ENCODE measurements at places on chromosomes 12 and 14.

GRCh38 chr12:65335021-65335714, 56.7 kb downstream of the MSRB3 start:
- DNase-seq, result no peak

DNA sequence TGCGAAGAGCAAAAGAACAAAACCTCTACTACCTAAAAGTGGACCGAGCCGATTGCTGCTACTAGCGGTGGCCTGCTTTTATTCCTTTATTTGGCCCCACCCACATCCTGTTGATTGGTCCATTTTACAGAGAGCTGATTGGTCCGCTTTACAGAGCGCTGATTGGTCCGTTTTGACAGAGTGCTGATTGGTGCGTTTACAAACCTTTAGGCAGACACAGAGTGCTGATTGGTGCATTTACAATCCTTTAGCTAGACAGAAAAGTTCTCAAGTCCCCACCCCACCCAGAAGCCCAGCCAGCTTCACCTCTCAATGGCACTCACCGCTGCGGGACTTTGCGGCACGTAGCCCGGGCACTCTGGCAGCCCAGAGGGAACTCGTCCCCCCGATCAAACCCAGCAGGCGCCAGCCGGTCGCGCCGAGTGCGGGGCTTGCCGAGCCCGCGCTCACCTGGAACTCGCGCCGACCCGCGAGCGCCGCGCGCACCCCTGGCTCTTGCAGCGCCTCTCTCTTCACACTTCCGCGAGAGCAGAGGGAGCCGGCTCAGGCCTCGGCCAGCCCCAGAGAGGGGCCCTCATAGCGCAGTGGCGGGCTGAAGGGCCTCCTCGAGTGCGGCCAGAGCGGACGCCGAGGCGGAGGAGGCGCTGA, 8.7 kb upstream of the FGD4 start:
- peak; percentile 6 for DNase-seq

DNA sequence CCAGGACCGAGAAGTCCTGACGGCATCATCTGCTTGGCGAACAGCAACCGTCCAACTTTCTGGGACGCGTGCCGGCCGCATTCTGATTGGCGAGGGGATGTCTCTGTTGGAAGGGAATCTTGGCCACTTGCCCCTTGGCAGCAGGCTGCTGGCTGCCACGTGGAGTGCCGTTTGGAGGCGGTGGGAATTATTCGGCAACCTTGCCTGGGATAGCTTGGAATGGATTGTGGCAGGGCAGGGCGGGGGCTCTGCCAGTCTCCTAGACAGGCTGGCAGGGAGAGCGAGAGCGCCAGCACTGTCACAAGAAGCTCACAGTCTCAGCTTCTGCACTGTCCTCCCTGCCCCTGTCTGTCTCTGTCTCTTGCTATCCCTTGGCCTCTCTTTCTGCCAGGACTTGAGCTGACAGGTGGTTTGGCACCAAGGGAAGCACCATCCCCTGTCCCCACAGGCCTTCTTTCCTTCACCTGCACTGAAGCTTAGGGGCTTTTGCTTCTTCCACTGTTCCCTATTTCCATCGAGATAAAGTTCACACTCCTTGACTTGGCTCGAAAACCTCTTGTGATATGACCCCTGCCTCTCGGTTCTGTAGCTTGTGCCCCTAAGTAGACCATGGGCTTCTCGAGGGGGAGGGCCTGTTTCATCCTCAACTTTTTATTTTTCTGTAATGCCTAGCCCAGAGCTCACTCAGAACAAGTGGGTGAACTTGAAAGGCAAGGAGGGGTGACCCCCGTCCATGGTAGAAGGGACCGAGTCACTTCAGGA, 201.9 kb downstream of the PHETA1 start:
- no peak for DNase-seq

GRCh38 chr14:77478796-77479195, 19.8 kb downstream of the ISM2 start:
- DNase-seq, result no peak

- no peak for DNase-seq
Observed at GRCh38 chr12:40969796-40970195, 218.3 kb upstream of the PDZRN4 start.

- DNase-seq, result no peak
Observed at GRCh38 chr12:94507455-94507854, 47.8 kb upstream of the CEP83 start.

DNA sequence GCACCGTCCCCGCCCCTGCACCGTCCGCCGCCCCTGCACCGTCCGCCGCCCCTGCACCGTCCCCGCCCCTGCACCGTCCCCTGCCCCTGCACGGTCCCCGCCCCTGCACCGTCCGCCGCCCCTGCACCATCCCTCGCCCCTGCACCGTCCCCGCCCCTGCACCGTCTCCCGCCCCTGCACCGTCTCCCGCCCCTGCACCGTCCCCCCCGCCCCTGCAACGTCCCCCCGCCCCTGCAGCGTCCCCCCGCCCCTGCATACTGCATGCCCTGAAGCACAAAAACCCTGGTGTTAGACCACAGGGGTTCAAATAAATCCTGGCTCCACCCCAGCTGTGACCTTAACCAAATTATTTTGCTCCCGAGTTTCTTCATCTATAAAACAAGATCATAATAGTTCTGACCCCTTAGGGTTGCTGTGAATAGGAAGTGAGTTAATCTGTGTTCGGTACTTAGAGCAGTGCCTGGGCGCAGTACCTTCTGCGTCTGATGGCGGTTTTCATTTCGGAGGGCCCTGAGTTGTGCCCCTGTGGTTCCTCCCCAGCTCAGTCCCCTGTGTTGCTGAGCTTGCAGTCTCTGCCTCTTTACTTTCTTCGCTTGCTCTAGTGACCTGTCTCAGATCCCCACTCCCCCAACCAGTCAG, 38.1 kb downstream of the ESRRB start:
- DNase-seq, result no peak

DNA sequence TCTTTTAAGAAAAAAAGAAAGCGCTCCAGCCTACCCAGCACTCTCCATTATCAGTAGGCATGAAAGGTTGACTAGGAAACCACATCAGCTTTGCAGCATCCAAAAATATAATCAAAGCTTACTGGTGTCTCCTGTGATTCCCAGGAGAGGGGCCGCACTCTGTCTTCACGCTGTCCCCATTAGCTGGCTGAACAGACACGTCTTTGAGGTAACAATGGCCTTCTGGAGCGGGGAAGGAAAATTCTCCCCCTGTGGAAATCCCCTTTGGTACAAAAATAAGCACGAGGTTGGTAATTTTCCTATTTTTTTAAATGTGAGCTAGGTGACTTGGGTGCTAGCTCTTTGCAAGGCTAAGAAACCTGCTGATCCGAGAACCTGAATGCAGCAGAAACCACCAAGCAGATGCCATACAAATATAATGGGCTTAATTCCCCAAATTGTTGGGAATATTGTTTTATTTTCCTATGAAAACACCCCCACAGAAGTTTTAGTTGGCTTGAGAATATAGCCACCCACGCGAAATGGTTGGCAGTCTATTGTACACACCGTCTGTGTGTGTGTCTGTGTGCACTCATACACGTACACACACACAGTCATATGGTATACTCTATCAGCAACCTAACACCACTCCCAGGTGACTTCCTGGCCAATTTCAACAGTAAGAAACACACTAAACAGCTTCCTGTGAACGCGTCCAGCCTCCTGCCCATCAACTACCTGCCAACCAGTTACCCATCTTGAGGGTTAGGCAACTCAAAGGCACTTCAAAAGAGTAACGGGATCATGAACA, 71.2 kb downstream of the KSR2 start:
- DNase-seq, result peak; percentile 16

GRCh38 chr12:132881818-132882217, 5.6 kb downstream of the CHFR start:
- DNase-seq, result no peak

DNA sequence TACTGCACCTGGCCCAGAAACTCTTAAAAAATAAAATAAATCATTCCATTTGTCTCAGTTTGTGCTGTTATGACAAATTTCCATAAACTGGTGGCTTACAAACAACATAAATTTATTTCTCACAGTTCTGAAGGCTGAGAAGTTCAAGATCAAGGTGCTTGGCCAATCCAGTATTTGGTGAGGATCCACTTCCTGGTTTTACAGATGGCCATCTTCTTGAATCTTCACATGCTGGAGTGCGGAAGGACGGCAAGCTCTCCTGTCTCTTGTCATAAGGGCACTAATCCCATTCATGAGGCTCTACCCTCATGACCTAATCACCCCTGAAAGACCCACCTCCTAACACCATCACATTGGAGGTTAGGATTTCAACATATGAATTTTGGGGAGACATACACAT, 29.9 kb upstream of the MYBPC1 start:
- DNase-seq, result no peak

- no peak for DNase-seq
Observed at GRCh38 chr12:112447106-112447505, 28.4 kb downstream of the PTPN11 start.

- no peak for DNase-seq
Observed at GRCh38 chr14:66380143-66380542, 106.0 kb upstream of the CCDC196 start.

- DNase-seq, result no peak
Observed at GRCh38 chr12:9169979-9170634, 38.1 kb downstream of the PZP start.

GRCh38 chr12:66066137-66066928, 64.2 kb downstream of the LLPH start:
- peak; percentile 45 for DNase-seq

- no peak for DNase-seq
Observed at GRCh38 chr12:118430516-118430915, 54.2 kb downstream of the SUDS3 start.

DNA sequence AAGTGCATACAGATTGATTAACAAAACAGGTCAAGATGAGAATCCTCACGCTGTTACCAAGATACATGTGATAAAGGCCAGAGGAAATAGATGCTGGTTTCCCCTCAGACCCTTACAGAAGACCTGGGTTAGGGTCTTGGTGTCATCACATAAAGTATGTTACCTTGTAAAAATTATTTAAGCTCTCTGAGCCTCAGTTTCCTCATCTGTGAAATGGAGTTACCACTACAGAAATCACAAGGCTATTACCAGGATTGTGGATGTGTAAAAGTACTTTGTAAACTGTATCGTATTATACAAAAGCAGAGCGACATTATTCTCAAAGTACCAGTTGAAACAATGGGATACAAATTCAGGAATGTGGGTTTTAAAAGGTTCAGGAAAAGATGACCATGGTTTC, 14.0 kb downstream of the SAMD4A start:
- DNase-seq, result no peak

DNA sequence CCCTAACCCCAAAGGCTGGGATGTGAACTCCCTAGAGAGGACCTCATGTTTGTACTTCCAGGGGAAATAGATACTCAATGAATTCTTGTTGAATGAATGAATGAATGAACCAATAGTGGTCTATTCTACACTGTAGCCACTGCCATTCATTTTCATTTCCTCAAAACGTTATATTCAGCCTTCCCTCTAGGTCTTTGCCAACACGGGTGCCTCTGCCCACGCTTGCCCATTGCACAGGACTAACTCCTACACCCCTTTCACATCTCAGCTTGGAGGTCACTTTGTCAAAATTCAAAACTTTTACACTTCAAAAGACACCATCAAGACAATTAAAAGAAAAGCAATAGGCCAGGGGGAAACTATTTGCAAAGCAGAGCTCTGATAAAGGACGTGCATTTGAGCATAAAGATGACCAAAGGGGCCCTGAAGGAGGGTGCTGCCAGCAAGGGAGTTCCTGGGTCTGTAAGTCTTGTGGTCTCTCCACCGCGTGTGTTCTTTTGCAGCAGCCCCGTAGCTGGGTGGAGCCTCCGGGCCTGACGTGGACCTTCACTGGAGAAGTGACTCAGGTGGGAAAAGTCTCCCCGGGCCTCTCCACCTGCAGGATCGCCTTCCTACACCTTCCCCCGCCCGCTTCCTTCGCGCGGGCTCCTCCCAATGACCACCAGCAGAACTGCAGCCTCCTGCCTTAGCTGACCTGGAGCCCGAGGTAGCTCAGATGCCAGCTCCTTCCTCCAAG, 31.5 kb downstream of the TMEM63C start:
- DNase-seq, result peak; percentile 68

DNA sequence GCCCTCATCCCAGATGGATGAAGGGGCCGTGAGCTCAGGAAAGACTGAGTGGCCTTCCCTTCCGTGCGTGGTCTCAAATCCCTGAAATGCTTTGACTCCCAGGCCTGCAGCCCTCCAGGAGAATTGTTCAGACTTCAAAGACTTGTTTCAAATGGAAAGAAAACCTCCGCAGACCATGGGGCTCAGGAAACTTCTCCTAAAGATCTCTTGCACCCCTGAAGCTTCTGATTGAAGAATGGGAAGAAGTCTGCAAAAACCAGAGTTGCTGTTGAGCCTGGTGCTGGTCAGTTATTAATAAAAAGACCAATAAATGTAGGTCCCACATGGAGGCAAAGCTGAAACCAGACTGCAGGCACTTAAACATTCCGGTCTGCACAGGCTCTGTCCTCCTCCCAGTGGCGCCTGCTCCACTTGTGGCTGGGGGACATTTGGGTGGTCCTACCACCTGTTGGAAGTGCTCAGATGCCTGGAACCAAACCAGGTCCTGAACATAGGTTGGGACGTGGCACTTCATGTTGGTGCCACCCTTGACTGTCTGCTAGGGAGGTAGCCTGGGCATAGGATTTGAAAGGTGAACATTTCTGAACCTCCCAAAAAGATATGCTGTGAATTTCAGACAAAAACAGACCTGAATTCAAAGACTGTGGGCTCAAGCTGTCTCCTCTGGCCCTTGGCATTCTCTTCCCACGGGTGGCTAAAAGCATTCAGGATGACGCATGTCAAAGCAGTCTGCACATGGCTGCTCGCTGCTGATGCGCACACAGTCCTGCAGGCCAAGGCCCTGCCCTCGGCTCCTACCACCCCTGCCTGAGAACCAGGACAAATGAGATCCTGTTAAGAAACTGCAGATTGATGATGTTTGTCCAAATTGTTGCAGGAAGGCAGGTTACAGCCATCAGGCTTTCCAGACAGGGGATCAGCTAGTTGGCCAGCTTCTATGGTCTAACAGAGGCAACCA, 36.2 kb upstream of the MEG3 start:
- DNase-seq, result no peak

DNA sequence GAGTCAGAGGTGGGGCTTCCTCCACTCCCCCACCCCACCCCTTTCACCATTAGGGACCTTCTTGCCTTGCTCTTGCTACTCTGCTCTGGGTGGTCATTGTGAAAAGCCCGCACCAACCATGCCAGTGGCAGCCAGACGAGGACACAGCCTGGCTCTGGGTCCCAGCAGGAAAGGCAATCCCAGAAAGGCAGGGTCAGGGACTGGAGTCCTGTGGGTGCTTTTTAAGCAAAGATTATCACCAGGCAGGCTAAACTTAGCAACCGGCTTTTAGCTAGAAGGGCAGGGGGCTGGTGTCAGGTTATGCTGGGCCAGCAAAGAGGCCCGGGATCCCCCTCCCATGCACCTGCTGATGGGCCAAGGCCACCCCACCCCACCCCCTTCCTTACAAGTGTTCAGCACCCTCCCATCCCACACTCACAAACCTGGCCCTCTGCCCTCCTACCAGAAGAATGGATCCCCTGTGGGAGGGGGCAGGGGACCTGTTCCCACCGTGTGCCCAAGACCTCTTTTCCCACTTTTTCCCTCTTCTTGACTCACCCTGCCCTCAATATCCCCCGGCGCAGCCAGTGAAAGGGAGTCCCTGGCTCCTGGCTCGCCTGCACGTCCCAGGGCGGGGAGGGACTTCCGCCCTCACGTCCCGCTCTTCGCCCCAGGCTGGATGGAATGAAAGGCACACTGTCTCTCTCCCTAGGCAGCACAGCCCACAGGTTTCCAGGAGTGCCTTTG, 1.2 kb upstream of the GAPDH start:
- peak; percentile 30 for DNase-seq

- no peak for DNase-seq
Observed at GRCh38 chr14:29671034-29671433, 256.6 kb downstream of the PRKD1 start.
